ENCODE measurements at places on chromosomes 6 and 20.

- no peak for DNase-seq
Measured at GRCh38 chr20:48523191-48523995, 304.4 kb downstream of the PREX1 start.

DNA sequence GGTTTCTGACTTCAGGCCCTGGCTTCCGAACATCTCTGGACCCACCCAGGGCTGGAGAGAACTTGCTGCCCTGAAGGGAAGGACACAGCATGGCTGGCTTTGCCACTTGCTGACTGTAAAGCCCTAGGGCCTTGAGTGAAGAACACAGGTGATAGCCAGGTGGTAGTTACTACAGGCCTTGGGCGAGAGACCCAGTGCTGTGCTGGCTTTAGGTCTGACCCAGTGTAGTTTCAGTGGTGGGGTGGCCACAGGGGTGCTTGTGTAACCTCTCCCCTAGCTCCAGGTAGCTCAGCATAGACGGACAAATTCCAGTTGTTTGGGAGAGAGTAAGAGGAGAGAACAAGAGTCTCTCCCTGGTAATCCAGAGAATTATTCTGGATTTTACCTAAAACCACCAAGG lies 27.1 kb downstream of the NCOA6 start:
- DNase-seq: no peak

GRCh38 chr6:157459327-157459726 lies 78.3 kb downstream of the ZDHHC14 start:
- no peak for DNase-seq

DNA sequence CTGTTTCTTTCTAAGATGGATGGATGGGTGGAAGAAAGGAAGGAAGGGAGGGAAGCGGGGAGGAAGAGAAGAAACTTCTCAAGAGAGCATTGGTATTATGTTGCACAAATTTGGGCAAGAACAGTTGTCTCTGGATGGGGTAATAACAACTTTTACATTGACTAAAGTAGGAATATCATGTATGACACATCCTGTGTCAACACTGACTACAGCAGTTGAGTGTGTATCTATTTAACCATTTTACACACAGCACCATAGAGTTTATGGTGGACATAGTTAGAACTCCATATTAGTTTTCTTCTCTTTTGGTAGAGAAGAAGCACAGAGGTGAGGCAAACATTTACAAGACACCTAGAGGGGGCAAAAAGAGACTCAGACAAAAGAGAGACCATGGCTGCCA lies 44.2 kb upstream of the RNF146 start:
- DNase-seq: no peak

DNA sequence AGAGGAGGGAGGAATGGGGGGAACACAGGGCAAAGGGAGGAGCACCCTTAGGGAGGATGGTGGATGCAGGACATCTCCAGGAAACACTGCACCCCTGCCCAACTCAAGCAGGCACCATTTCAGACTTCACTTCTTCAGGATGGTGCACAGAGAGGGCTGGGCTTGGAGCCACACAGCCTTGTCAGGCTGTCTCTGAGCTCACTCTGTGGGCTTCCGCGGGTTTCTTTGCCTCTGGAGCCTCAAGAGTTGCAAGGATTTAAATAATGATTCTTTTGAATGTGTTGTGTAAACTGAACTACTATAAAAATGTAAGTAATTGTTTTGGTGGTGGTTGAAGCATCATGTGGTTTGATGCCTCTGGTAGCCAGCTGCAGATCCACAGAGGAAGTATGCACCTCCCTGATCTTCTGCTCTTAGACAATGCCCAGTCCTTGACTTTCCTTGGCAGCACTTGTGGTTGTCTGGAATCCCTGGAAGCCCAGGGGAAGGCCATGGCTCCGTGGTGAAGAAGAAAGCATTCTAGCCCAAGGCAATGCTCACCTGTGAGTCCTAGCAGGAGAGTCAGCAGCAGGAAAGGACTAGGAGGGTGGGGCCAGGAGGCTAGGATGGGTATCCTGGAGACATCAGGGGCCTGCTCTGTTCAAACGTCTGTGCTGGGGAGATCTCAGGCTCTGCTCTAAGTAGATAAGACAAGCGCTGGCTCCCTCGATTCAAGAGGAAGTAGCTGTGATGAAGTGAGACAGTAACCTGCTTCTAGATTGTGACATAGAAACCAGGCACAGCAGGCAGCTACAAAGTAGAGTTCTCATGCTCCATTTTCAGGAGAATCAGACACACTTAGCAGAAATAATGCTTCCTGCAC lies 50.2 kb upstream of the SIRPG start:
- DNase-seq: no peak

DNA sequence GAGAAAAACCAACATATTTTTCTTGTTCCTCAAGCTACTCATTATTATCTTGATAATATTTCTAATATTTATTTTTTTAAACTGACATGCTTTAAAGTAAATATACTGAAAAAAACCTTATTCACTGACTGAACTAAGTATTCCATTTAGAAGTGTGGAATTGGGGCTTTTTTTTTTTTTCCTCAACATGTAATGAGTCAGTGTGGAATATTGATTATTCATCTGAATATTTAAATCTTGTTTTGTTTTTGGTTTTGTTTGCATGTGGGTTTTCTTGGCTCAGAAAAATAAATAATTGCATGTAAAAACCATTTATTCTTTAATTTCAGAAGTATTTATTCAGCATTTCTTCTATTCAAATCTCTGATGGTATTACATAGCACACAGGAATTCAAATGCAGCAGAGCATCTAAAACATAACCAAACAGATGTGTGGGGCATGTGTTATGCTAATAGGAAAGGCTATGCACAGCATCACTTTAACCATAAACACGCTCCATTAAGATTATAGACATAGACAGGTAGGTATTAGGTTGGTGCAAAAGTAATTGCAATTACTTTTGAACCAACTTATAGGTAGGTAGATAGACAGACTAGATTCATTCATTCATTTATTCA lies 166.5 kb downstream of the PLCB1 start:
- DNase-seq: no peak

DNA sequence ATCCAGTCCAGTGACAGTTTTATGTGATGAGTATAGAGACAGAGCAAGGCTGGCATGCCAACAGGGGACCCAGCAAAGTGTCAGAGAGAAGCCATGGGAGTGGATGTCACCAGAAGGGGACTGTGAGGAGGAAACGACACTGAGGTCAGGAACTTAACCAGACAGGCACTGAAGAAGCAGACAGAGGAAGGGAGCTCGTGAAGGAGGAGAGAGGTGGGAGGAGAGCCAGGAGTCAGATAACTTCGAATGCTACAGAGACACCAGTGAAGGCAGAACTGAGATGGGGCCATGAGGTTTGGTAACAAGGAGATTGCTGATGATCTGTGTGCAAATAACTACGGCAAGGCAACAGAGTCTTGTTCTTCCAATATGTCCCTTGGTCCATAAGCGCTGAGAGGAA lies 211.1 kb upstream of the FOXA2 start:
- DNase-seq: no peak

DNA sequence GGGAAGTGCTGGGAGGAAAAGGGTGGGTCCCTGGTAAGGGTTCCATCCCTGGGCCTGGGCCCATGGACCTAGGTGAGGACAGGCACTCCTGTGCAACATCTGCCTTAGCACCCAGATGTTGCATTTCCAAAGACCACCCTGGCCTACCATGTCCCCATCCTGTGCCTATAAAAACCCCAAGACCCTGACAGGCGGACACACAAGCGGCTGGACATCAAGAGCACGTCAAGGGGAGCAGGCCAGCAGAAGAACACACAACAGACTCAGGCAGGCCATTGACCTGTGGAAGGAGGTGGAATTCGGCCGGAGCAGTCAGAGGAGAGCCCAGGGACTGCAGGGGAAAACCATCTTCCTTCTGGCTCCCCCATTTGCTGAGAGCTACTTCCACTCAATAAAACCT lies 937.8 kb upstream of the MANEA start:
- DNase-seq: no peak

DNA sequence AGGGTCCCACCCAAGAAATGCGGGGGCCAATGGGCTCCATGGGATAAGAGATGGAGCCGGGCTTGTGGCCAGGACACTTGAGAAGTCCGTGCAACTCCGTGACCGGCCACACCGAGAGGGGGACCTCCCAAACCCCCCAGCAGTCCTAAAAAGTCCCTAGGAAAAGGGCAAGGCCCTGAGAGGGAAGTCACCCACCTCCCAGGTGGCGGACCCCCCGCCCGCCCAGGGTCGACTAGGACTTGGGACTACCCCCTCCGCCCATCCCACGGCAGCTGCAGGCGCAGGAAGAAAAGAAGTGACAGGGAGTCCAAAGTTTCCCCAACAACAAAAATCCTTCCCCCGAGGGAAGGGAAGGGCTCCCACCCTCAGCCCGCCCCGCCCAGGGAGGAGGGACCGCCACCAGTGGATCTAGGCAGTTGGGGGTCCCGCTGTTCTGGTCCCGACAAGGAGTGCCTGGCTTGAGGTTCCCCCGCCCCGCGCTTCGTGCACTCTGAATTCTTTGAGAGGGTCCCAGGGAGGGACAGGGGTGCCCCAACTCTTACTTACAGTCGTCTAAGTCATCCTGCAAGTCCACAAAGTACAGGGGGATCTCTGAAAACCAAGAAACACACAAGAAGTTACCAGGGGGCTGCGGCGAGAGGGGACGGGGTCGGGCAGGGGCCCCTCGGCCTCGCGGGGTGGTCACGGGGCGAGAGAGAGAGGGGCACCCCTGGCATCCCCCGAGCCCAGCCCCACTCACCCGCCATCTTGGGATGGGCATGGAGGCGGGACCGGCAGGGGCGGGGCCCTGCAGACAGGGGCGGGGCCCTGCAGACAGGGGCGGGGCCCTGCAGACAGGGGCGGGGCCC lies 611 bp upstream of the RAB22A start:
- no peak for DNase-seq

DNA sequence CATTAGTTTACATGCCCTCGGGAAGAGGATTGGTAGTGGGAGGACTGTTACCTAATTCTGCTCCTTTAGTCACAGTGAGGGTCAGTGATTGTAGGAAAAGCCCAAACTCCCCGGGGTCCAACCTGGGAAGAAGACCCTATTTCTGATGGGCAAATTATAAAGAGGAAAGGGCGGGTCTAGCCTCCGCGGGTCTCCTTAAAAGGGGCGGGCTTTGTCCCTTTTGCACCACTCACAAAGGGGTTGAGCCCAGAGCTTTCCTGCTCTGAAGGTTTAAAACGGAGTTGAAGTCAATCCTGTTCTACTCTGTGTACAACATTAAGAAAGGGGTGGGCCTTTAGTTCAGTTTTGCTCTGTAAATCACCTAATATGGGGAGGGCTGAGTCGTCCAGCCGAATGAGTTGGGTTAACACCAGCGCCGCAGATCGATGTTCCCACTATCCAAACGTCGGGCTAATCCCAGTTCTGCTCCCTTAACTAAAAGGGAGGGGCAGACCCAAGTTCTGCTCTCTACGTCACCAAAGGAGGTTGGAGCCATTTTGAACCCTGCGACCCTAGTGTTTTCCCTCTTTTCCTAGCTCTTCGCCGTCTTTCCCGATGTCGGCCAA lies 920 bp upstream of the RNF5 start:
- no peak for DNase-seq

DNA sequence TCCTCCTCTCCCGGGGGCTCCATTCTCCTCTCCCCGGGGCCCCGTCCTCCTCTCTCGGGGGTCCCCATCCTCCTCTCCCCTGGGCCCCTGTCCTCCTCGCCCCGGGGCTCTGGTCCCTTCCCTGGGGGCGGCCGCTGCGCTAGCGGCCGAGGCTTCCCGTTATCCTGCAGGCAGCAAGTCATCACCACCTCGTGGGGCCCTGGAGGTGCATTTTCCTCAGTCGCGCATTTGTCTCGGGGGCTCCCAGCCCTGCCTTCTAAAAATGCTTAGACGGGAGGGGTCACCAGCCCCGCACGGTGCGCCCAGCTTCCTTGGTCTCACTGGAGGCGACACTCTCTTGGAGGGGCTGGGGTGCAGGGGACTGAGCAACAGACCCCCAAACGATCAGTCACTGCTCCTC lies 216.5 kb downstream of the QKI start:
- no peak for DNase-seq

GRCh38 chr6:8499540-8499939 lies 64.2 kb upstream of the SLC35B3 start:
- DNase-seq: no peak

DNA sequence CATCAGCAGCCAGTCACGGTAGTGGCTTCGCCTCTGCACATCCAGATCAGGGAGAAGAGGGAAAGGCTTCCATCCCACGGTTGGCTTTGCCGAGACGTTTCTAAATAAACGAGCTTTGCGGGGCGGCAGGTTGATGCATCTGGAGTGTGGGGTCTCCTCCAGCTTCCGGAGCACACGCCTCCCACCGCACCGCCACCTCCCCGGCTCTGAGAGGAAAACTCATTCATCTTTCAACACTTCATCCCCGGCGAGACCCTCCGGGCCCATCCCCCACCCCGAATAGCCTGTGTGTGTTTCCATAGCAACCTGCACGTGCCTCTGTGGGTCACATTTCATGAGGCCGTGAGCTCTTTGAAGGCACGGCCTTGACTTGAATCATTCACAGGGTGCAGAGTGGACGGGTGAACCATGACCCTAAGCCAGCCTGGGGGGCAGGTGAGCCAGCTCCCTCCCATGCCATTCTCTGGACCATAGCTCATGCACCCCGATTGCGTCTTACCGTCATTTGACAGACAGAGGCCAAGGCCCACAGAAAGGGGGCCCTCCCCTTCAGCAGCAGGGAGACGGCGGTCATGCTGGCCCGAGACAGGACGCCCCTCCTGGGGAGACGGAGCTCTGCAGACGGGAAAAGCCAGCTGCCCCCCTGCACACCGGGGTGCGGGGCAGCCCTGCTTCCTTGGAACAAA lies 16.2 kb upstream of the CHRNA4 start:
- DNase-seq: no peak

DNA sequence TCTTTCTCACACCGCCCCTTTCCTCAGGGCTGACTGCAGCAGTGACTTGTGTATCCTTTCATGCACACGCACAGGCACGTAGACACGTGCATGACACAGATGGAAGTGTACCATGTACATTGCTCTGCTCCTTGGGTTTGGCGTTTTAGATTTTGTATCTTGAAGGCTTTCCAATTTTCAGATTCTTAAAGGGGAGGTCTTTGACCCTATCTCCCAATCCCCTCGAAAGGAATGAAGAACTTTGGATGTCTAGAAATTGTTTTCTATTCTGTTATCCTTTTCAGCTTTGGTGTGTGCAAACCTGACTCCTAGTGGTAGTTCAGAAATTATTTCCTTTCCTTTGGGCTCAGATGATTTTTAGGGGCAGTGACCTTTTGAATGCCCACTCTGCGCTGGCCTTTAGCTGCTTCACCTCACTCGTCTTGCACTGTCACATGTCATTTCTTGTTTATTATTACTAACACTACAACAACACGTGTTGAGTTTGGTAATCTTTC lies 63.0 kb downstream of the HIVEP1 start:
- no peak for DNase-seq

- no peak for DNase-seq
Measured at GRCh38 chr6:87908978-87909811, 138.4 kb upstream of the SPACA1 start.

DNA sequence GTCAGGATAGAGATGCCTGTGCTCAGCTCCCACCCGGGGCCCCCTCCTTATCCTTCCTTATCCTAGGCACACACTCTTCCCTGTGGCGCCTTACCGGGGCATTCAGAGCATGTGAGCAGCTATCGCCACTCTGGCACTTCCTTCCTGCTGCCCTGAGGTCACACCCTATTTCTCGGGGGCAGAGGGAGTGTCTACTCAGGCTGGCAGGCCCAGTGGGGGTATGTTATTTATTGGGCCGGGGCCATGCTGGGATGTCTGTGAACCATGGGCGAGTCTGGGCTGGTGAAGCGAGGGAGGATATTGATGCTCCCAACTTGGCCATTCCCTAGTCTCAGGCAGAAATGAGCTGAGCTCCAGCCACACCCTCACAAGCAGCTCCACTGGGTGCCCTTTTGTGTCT lies 3.9 kb upstream of the LY6G6D start:
- no peak for DNase-seq

- DNase-seq: no peak
Measured at GRCh38 chr20:1177680-1178079, 7.1 kb downstream of the TMEM74B start.

- DNase-seq: no peak
Measured at GRCh38 chr6:153001767-153002612, 519 bp downstream of the MTRF1L start.

Data from stimulated activated CD4-positive, alpha-beta T cell treated with anti-CD3 and anti-CD28 coated beads, Interleukin-15, amount 100 ng/mL, for 1 hour (primary cell).